HS-5 (cell line): ENCODE measurements at places on chromosomes 1 and 21.
A peak's percentile ranks its signal among the peaks of the same experiment; 100 is the strongest.

DNA sequence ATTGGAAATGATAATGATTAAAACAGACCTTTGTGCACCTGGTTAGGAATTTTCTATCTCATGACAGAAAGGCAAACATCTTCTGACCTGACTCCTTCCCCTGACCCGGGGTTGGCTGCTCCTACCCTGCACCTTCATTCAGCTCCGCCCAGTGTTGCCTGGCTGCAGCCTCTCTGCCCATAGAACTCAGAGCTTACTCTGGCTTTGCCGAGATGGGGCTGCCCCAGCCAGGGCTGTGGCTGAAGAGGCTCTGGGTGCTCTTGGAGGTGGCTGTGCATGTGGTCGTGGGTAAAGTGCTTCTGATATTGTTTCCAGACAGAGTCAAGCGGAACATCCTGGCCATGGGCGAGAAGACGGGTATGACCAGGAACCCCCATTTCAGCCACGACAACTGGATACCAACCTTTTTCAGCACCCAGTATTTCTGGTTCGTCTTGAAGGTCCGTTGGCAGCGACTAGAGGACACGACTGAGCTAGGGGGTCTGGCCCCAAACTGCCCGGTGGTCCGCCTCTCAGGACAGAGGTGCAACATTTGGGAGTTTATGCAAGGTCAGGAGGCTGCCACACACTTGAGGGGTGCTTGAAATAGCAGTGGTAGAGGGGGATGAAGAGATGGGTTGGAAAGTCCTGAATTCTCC, at the start of gene DIO1:
Gene DIO1 (plus strand): TSS at position 189 of the 638 bp plus-strand sequence. CDS start 24 bp downstream, at position 213.
- no peak for DNase-seq

DNA sequence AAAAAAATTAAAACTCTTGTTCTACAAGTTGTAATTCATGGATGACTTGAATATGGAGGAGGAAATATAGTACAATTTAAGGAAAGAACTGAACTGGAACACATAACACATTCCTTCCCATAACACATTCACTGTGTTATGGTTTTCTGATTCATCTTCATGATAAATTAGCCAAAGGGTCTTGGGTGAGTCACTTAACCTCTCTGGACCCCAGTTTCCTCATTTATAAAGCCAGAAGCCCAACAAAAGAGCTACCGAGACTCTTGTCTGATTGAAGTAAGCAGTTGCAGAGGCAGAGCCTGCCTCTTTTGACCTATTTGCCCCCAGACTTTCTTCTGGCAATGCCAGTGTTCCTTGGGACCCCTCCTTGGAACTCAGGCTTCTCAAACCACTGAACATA, 161.9 kb upstream of the KCTD3 start:
- no peak for DNase-seq

GRCh38 chr1:35640380-35641232, 720 bp downstream of the PSMB2 start:
- DNase-seq = no peak

DNA sequence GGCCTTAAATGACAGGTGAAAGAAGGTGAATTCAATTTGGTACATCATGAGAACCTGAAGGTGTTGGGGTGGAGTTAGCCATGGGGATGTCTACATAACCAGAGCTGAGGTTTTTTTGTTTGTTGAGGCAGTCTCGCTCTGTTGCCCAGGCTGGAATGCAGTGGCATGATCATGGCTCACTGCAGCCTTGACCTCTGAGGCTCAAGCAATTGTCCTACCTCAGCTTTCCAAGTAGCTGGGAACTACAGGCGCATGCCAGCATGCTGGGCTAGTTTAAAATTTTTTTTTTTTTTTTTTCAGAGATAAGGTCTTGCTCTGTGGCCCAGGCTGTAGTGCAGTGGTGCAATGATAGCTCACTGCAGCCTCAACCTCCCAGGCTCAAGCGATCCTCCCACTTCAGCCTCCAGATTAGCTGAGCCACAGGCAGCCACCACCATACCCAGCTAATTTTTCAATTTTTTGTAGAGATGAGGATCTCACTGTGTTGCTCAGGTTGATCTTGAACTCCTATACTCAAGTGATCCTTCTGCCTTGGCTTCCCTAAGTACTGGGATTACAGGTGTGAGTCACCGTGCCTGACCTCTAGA, 1.9 kb upstream of the MPZ start:
- DNase-seq = no peak

DNA sequence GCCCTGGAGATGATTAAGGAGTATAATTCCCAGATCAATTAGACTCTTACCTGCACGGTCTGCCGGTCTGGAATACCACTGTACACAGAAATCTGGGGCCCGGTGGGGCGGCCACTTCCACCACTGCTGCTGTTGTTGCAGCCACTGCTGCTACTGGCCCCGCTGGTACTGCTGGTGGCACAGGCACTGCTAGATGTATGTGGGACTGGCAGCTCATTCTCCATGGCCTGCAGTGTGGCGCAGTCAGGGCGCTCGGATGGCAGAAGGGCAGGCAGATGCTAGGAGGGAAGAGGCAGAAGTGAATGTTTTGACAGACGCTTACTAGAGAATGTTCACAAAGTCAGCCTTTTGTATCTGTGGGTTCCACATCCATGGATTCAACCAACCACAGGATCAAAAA, 54.4 kb upstream of the A3GALT2 start:
- DNase-seq = no peak

DNA sequence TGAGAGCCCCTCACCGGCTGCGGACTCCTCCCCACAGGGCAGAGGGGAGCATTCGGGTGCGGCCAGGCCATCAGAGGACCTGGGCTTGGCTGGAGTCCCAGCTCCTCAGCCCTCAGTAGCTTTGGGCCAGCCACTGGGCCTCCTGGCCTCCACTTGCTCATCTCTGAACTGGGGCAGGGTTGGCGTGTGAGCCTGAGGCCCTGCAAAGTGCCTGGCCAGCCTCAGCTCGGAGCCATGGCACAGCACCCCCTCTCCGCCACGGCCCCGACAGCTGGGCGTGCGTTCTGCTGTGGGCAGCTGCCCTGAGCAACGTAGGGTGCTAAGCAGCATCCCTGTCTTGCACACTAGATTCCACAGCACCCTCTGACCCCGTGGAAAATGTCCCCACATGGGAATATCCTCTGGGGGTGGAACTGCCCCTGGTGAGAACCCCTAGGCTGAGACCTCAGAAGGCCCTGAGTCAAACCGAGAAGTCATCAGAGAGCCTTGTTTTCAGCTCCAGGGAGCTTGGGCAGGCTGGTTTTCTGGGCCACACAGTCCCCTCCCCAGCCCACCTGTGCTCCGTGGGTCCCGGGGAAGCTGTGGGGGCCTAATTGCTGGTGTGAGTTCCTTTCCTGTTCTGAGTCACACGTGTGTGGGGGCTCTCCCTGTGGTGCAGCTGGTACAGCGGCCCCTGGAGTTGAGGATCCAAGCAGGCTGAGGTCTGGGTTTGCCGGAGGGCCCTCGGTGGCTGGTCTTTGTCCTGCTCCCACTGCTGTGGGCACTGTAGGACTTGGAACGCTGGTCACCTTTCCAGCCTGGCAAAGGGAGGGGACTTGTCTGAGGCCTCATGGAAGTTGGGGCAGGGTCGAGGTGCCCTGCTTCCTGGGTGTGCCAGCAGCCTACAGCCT, 24.5 kb downstream of the TP73 start:
- no peak for DNase-seq

DNA sequence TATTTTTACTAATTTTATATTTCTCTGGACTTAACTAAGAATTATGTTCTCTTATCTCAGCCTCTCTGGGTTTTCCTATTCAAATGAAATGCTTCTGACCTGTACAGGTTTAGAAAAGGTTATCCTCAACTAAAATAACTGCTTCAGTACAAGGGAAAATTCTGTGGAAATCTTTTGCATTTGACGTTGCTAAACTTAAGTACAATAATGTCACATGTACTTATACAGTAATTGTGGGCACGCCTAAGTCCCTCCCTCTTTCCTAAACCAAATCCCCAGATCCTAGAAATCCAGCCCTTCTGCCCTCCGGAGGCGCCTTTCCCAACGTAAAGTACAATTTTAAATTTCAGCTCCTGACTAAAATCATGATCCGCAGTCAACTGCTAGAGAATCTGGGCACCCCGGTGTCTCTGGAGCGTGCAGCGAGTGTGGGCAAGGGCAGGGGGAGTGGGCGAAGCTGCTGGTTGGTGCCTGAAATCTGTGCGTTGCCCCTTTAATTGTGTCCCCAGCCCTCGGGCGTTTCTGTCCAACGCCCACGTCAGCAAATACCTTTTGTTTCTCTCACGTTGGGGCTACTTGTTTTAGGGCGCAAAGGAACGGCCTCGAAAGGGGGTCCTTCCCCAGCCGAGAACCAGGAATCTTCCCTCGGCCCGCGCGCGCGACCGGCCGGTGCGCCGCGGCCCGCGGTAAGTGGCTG, at the start of gene ZBTB8A:
Gene ZBTB8A (plus strand): TSS at position 541 of the 697 bp plus-strand sequence. CDS start 53,505 bp downstream, outside the sequence.
- peak; percentile 41 for DNase-seq

- DNase-seq = no peak
Measured at GRCh38 chr1:67839826-67840225, 6.6 kb upstream of the GNG12 start.

DNA sequence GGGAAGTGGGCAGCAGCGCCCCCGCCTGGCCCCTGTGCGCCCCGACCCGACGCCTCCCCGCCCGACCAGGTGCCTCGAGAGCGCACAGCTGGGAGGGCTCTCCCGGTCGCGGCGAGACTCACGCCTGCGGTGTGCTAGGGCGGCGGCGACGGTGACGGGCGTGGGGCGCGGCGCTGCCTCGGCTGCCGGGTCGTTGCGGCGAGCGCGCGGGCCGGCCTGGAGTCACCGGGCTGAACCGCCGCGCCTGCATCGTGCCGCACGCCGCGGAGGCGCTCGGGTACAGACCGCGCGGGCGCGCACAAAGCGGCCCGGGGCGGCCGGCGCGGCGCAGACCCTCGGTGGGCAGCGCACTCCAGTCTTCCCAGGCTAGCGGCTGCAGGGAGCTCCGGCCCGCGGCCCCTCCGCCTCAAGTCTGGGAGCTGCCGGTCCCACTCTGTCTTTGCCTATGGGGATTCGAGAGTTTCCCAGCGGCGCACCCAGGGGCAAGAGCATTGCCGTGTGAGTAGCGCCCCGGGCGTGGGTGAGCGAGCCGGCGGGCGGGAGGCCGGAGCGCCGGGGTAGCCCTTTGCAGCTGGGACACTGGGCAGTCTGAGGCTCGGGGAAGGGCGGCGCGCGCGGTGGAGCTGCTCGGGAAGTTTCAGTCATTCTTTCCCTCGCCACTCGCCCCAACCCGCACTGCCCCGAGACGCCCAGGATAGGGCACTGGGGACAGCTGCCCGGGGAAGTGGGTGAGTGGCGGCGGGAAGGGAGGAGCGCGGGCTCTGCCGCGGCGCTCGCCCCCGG, at the start of gene SLC35F3:
Gene SLC35F3 (plus strand): TSS at position 44 of the 783 bp plus-strand sequence.
- DNase-seq = no peak

DNA sequence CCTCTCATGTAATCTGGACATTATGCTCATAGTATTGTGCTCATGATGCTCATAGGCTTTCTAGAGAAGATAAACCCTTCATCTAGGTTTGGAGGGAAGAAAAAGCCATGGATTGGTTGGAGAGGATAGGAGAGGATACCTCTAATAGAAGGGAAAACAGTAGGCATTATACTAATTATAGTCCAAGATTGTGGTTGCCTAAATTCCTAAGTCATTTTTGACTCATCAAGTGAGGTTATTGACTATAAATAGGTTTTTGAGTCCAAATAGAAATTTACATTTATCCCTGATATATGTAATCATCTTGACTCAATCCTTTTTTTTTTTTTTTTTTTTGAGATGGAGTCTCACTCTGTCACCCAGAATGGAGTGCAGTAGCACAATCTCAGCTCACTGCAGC, 5.0 kb downstream of the SYT11 start:
- no peak for DNase-seq

DNA sequence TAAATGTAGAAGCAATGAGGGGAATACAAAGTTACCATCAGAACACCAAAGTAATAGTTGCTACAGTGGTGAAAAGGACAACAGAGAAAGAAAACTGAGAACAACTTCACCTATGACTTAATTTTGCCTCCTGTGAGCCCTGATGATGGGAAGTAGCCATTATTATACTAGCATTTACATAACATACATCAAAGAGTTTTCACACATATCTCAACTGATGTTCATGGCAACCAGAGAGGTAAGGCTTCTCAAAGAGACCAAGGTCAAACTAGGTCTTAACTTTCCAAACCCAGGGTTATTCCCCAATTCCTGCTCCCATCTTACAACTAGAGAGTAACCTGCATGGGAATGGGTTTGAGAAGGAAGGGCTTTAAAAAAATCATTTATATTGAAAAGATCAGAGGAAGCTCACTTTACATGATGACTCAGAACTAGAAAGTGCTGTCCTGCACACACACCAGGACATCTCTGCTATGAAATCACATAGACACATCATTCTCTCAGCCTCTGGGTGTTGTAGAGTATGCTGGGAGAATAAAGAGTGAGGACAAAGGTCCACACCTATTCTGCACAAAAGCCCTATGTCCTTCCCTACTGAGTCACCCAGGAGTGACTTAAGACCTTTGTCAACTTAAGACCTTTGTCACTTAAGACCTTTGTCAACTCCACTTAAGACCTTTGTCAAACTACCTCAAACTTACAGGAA, 179.7 kb downstream of the TNFSF18 start:
- no peak for DNase-seq

DNA sequence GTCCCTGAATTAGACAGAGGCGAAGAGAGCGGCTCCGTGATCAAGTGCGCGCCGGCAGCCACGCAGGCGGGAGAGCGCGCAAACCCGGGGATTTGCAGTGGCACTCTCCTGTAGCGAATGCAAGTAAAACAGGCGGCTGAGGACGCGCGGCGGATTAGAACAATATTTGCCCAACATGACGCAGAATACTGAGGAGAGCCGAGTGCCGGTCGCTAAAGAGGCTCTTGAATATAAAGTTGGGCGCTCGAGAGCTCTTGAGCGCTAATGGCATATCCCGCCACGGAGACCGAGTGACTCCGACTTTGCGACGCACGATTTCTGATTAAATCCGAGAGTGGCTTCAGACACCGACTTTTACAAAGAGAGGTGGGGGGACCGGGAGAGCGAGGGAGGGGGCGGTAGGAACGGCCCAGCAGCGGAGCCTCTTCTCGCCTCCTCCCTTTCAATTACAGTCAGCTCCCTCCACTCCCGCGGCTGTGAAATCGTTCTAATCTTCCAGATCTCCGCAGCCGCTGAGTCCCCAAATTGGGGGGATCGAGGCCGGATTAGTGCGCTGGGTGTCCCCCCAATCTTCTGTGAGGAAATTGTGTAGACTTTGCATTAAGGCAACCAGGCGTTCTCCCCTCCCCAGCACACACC, 2.3 kb downstream of the PAX7 start:
- DNase-seq = no peak

GRCh38 chr1:206929524-206929923, 7.8 kb upstream of the FCMR start:
- no peak for DNase-seq

DNA sequence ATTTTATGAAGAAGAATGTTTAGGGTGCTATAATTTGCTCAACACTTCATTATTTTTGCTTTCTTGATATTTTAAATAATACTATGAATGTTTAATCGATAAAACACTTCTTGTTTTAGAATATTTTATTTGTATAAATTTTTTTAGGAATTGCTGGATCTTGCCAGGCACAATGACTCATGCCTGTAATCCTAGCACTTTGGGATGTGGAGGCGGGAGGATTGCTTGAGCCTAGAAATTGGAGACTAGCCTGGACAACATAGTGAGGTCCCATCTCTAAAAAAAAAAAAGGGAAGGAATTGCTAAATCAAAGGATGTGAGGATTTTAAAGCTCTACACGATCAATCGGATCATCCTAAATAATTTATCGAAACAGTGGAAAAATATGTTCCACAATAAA, 17.6 kb downstream of the RNF11 start:
- DNase-seq = no peak
